ENCODE measurements at places on chromosomes 1 and 21.
A peak's percentile ranks its signal among the peaks of the same experiment; 100 is the strongest.

DNA sequence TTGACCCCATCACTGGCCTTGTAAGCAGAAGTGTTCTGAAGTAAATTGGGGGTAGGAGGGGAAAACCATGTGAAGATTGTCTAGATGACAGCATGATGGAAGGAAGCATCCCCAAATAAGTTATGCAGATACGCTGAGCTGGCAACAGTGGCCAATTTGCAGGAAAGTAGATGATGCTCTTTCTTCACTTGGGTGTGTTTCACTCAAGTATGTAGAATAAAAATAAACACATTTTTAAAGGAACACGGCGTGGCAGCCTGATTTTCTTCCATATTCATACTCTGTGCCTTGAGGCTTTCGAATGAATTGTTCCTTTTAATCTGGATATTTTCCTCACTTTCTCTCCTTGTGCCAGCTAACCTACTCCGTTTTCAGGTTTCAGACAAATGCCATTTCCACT, 295.5 kb upstream of the DPYD start:
- no peak for DNase-seq

- DNase-seq = no peak
These were observed 5.8 kb downstream of the PAFAH2 start for GRCh38 chr1:25991937-25992688.

DNA sequence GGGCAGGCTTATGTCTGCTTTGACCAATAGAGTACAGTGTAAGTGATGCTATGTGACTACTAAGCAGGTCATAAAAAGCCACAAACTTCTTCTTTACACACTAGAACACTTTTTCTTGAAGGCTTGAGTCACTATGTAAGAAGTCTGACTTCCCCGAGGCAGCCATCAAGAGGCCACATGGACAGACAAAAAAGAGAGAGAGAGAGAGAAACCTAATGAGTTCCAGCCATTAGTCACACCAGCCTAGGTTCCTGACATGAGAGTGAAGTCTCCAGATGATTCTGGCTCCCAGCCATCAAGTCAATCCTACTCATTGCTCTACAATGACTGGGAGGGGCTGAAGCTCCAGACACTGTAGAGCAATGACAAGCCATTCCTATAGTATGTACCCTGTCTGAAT, 101.4 kb downstream of the LHX9 start:
- no peak for DNase-seq

DNA sequence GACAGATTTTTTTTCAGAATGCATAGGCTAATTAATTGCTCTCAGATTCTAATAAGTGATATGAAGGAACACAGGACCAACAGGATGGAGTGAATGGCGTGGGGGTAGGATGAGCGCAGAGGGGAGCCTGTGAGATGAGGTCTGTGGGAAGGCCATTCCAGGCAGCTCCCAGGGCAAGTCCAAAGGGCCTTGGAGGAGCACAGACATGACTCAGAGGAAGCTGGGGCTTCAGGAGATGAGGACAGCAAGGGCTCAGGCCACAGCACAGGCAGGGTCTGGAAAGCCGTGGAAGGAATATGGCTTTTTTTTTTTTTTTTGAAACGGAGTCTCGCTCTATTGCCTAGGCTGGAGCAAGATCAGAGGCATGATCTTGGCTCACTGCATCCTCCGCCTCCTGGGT, 35.1 kb downstream of the FMN2 start:
- DNase-seq = no peak

GRCh38 chr1:212791676-212792395, at the start of the genes NSL1 and TATDN3:
Gene NSL1, minus strand, starts transcription at chr1:212791777. Its CDS starts 14 bp downstream, at chr1:212791763.
Gene TATDN3, plus strand, starts transcription at chr1:212791894. Its CDS starts 28 bp downstream, at chr1:212791922.
- peak; percentile 95 for DNase-seq

- peak; percentile 39 for DNase-seq
These were observed 28.1 kb downstream of the SHISA4 start for GRCh38 chr1:201916649-201917249.

DNA sequence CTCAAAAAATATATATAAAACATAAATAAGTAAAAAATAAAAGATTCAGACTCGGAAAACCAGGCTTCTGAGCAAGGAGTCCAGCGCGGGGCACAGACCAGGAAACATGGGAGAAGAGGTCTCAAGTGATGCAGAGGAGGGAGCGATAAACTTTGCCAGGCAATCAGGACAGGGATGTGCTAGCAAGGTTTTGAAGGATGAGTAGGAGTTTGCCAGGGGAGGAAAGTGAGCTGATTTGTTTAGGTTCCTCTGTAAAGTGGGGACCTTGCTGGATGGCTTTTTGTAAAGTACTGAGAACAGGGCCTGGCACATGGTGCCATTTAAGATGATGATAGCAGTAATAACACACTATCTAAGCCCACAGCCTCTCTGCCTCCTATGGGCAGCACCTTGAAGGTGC, 86.1 kb downstream of the SPSB1 start:
- DNase-seq = no peak

DNA sequence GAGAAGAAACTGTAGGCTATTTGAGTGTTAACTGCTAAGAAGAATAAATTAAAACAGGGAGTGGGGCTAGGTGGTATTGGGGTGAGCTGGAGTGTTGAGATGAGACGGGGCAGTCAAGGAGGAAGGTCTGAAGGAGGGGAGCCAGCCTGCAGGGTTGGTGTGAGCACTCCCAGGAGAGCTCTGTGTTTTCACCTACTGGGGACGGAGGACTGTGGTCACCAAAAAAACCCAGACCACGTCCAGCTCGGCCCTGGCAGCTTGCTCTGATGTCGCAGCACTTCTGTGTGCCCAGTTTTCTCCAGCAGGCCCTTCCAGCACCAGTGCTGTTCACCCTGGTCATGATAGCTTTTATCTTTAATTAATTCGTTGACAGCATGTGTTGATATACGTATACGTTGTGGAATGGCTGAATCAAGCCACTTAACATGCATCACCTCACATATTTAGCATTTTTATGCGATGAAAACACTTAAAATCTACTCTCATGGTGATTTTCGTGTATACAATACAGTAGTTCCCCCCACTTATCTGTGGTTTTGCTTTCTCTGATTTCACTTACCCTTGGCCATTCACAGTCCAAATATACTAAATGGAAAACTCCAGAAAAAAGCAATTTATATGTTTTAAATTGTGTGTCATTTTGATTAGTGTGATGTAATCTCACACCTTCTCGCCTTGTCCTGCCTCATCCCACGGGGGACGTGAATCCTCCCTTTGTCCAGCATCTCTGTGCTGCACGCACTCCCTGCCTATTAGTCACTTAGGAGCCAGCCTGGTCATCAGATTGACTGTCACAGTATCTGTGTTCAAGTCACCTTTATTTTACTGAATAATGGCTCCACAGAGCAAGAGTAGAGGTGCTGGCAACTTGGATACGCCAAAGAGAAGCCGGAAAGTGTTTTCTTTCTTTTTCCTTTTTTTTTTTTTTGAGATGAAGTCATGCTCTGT, 12.3 kb downstream of the FAM3B start:
- DNase-seq = no peak

- no peak for DNase-seq
These were observed 66.8 kb upstream of the ACTL8 start for GRCh38 chr1:17688217-17688810.

DNA sequence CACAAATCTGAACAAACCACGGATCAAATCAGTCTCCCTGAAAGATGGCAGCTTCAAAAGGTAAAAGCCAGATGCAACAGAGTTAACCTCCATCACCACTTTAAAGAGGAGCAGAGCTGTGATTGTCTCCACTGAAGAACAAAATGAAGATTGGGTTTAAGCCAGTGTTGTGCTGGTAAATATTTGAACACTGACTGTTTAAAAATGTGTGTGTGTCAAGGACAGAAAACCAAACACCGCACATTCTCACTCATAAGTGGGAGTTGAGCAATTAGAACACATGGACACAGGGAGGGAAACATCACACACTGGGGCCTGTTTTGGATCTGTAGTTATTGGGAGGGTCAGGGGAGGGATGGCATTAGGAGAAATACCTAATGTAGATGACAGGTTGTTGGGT, 83.9 kb downstream of the ST6GALNAC5 start:
- no peak for DNase-seq

GRCh38 chr1:228343191-228343661, 63.4 kb downstream of the TRIM11 start:
- no peak for DNase-seq

GRCh38 chr1:82079607-82080006, 278.9 kb downstream of the ADGRL2 start:
- no peak for DNase-seq

GRCh38 chr1:156050376-156050775, 3.2 kb downstream of the UBQLN4 start:
- DNase-seq = no peak

DNA sequence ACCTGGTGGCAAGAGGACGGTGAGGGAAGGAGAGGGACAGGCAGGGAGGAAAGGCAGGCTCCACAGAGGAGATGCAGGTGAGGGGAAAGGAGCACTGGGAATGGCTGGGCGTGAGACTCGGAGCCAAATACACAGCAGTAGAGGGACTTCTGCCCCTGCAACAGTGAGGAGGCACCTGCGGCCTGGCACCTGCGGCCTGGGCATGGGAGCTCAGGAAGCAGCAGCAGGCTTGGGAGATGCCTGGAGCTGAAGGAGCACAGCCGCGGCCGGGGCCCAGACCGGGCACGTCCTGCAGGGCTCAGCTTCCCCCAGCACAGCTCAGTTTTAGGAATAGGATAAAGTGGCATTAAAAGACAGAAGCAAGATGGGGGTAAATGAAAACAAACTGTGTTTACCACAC, 20.9 kb upstream of the TSPEAR start:
- no peak for DNase-seq

DNA sequence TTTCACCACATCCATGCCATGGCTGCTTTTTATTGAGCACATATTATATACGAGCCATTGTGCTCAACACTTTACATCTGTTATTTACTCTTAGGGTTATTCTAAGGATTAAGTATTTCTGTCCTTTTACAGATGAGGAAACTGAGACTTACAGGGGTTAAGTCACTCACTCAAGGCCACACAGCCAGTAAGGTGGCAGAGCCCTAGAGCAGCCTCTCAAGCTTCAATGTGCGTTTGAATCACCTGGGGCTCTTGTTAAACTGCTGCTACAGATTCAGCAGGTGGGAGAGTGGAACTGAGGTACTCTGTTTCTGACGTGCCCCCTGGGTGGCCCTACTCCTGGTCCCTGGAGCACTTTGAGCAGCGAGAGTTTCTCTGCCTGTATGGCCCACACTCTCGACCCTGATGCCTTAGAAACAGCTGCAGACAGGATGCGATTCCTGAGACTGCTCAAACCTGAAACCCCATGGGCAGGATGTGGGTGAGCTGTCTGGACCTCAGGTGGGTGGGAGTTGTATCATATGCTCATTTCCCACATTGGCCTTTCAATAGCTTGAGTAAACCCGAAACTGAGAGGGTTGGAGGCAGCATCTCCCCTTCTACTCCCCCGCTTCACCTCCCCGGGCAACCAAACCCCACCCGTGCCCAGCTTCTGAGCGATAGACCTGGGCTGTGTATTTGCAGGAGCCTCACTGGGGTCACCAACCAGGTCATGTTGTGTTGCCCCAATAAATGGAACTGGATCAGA, 59.3 kb downstream of the MAN1C1 start:
- DNase-seq = peak; percentile 40

GRCh38 chr1:101137144-101138126, 99.4 kb upstream of the S1PR1 start:
- no peak for DNase-seq

GRCh38 chr1:40986956-40987355, 7.5 kb downstream of the CTPS1 start:
- no peak for DNase-seq

GRCh38 chr1:100164216-100164615, 13.8 kb downstream of the LRRC39 start:
- no peak for DNase-seq

DNA sequence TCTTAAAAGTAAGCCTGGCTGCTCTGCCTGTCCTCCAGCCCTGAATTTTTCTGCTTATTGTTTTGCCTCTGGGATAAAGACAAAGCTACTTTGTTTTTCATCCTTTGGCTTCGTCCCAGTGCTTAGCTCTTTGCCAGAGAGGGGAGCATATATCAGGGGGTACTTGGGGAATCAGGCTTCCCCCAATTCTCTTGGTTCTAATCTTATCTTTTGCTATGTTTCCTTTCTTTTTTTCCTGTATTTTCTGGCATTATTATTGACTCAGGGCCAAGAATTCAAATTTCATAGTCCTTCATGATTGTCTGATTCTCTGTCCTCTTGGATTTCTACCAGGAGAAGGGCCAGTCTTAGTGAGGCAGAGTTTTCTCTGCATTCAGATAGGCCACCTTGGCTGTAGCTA, 51.2 kb downstream of the GIPC2 start:
- DNase-seq = no peak

DNA sequence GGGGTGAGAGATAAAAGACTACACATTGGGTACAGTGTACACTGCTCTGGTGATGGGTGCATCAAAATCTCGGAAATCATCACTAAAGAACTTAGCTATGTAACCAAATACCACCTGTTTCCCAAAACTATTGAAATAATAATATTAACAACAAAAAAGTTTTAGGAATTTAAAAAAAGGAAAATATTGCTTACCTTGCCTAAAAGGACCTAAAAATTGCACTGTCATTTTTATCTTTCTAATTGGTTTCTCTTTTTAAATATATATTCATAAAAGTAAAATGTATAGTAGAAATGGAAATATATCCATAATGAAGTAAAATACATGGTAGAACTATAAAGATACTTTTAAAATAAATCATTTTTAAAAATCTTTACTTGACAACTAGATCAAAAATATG, 719.3 kb upstream of the RGS18 start:
- DNase-seq = no peak

GRCh38 chr1:230029244-230029941, 37.6 kb upstream of the GALNT2 start:
- DNase-seq = no peak

DNA sequence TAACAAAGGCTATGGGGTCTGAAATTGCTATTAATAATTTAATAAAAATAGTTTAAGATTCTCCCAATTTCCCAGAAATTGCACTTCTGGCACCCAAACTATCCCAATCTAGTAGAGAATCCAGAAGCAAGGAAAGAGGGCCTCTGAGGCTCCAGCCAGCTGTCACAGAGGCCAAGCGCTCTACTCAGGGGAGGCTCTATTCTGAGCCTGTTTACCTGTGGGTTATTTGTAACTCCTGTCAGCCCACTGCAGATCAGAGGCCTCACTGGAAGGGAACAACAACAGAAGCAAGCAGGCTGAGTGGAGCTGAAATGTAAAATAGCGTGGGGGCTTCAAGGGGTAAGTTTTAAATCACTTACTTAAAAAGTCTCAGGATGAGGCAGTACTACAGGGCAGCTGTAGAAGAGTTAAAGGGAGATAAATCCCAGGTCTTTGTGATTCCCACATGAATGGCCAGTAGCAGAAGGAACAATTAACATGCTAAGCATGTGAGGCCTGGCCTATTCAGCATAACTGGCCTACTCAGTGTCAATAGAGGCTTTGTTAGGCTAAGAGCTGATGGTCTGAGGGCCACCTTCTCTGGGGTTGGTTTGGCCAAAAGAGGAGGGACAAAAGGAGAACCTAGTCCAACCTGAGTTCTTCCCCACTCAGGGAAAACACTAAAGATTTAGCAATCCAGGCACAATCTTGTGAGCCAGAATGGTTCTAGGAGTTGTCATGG, 12.8 kb downstream of the ZNF687 start:
- DNase-seq = no peak

- DNase-seq = no peak
These were observed 377.0 kb upstream of the USP24 start for GRCh38 chr1:55592122-55592521.
